Muscle of arm (tissue), 14 donors: ENCODE measurements at places on chromosomes 13 and 19.

DNA sequence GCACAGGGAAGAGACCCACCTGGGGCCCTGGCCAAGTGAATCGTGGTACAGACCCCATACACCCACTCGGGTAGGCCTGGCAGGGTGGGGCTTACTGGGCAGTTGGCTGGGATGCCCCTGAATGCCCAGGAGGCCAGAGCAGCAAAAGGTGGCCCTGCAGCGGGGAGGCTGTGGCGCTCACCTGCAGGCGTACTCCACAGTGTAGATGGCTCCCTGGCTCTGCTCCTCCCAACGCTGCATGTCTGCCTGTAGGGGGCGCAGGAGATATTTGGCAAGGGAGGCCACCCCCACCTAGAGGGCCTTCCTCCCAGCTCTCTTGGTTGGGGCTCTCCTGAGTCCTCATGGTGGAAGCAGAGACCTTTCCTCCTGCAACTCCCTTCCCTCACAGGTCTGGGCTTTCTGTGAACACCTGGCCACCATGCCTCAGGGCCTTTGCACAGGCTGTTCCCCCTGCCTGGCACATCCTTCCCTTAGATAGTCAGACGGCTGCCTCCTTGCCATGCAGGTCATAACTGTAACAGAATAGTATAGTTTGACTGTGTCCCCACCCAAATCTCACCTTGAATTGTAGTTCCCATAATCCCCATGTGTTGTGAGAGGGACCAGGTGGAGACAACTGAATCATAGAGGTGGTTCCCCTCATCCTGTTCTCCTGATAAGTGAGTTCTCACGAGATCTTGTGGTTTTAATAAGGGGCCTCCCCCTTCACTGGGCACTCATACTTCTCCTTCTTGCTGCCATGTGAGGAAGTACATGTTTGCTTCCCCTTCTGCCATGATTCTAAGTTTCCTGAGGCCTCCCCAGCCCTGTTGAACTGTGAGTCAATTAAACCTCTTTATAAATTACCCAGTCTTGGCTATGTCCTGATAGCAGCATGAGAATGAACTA is 5.9 kb downstream of the BORCS8 start:
- DNase-seq = no peak

DNA sequence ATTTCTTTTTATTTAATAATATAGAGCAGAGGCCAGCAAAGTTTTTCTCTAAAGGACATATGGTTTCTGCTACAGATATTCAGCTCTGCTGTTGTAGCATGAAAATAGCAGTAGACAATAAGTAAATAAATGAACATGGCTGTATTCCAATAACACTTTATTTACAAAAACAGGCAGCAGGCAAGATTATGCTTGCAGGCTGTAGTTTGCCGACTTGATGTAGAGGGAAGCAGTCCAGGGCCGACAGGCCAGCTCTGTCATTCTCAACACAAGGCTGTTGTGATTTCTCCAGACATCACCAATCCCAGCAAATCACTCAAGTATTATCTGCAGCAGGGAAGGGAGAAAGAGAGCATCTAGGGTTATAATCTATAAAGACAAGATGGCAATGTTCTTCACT is 1062.5 kb upstream of the PCDH9 start:
- no peak for DNase-seq

DNA sequence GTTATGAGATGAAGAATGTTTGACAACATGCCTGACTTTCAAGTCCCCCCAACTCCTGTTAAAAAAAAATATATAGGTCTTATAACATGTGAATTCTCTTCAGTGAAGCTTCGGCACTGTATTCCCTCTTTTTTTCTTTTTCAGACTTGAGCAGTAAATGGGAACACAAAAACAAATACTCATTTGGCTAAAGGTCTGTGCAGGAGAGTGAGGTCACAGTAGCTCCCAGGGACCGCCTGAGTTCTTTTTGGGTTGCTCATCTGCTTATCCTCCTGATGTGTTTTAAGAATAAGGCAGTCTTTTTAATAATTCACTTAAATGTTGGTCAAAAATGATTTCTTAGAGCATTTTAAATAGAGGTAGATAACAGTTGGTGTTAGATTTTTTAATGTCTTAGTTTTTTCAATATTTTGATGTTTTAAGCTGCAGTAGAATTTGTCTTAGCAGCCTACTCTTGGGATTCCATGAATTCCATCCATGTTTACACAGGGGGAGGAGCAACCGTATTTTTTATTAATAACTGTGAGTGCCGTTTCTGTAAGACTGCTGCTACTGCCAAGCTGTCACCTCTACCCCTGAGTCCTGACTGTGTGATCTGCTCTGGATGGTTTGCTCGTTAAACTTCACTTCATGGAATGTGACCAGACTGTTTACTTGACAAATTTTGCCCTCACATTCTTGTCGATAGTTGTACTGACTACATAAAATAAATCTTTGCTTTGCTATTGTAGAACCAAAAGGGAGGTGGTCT is 14.9 kb downstream of the HNRNPM start:
- DNase-seq = no peak

GRCh38 chr19:625257-625656 is 8.1 kb downstream of the POLRMT start:
- no peak for DNase-seq

DNA sequence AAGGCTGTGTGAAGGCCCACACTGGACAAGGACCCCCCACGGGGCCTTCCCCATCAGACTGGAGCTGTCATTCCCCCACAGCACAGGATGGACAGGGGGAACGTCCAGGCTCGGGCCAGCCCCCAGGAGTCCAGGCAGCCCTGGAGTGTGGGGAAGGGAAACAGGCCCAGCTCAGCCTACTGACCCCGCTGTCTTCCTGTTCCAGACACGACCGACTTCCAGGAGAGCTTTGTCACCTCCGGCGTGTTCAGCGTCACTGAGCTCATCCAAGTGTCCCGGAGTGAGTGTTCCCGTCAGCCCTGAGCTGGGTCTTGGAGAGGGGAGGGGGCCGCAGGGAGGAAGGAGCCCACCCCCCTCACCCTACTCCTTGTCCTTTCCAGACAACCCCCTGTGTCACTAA is 47.0 kb downstream of the SMIM24 start:
- DNase-seq = no peak

DNA sequence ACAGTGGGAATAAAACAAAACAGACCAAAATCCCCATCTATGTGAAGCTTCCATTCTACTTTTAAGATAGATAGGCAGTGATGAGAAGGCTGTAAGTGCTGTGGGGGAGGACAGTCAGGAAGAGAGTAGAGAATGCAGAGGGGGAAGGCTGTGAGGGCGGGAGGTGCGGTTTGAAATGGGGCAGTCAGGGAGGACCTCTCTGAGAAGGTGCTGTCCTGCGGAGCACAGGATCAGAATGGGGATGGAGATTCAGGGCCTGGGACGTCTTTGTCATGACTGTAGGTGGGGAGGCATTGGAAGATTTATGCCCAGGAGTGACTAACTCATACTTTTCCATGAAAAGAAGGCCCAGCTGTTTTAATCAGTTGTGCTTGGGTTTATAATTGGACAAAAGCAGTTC is 3.9 kb upstream of the GPR183 start:
- DNase-seq = no peak

DNA sequence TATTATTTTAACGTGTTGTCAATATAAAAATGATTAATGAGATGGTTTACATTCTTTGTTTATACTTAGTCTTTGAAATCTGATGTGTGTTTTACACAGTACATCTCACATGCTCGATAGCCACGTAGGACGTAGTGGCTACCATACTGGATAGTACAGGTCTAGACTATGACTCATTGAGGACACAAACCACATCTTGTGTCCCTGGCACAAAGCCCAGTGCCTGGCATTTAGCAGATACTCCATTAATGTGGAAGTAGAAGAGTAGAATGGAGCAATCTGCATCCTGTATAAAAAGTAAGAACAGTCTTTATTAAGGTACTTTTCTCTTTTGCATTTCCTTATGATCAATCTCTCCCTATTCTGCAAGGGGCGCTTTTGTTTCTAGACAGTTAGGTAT is 49.0 kb upstream of the FRY start:
- DNase-seq = no peak

- DNase-seq = no peak
Measured at GRCh38 chr13:20387441-20387971, 138.2 kb downstream of the CRYL1 start.

- no peak for DNase-seq
Measured at GRCh38 chr13:93425411-93425810, 198.8 kb downstream of the GPC6 start.

DNA sequence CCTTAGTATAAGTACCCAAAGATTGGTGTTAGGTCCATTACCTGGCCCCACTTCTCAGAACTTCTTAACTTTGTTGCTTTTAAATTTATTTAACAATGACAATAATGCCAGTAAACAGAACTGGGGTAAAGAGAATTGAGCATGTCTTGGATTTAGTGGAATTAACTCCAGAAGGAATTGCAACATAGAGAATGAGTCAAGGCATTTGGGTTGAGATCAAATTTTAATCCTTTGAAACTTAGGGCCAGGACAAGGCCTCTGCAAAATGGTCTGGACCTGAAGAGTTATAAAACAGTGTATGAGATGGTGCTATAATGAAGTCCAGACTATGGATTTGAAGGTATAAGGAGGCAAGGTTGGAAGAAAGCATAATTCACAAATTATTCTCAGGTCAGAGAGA is 1030.4 kb downstream of the SLITRK5 start:
- DNase-seq = peak; percentile 2

DNA sequence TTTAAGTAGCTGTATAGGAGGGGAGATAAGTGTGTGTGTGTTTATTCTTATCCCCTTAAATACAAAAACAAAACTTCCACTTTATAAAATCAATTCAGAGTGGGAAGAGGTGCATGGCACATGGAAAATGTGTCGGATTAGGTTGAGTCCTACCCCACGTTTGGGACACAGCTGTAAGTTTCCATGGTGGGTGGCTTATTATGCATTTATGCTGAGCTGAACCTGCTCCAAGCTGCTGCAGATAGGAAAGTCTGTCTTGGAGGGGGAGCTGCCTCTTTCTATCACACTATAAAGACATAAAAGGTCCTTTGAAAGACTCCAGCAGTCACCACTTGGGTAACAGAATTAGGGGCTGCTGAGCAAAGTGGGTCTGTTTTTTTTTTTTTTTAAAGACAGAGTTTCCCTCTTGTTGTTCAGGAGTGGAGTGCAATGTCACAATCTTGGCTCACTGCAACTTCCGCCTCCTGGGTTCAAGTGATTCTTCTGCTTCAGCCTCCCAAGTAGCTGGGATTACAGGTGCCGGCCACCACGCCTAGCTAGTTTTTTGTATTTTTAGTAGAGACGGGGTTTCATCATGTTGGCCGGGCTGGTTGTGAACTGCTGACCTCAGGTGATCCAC is 15.2 kb downstream of the ACTN4 start:
- DNase-seq = no peak

DNA sequence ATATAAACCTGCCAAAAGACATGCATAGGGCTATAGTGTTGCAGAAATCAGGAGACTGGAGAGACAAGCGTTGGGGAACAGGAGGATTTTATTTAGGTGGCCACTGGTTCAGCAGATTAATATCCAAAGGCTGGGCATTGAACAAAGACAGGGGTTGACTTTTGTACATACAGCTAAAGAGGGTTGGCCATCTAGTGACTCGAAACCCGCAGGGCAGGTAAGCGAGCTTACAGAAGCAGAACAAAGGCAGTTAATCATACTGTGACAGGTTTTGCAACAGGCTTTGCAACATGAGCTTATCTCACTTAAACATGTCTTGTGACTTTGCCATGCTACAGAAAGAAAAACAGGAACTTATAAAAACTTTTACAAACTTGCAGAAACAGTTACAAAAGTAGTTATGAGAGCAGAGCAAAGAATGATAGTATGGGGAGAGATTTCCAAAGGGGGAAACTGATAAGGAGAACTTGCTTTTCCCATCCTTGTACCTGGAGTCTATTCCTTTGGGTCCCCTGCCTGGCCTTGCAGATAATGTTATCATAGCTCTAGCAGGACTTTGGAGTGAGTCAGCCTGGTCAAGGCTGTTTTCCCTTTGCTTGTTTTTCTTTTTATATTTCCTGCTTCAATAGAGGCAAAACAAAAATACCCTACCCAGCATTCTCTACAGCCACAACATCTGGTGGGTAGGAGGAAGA is 234.2 kb downstream of the PCDH17 start:
- no peak for DNase-seq

DNA sequence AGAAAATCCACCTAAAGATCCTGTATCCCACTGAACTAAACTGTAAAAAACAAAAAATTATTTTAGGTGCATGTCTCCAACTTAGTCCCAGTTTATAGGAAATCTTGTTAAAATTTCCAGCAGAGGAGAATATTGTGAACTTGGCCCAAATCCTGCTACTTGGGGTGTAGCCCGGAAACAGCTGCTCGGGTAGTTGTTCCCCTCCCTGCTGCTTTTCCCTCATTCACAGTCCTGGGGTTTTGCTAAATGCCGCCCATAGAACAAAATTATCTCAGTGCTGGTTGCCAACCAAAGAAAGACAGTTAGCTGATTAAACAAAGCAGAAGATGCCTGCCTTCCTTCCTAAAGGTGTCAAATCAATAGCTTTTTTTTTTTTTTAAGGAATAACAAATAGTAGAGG is 330.5 kb upstream of the KLF12 start:
- DNase-seq = peak; percentile 78

- DNase-seq = no peak
Measured at GRCh38 chr19:2252797-2253105, 3.5 kb downstream of the JSRP1 start.

- no peak for DNase-seq
Measured at GRCh38 chr13:79779761-79780160, 298.8 kb downstream of the NDFIP2 start.

DNA sequence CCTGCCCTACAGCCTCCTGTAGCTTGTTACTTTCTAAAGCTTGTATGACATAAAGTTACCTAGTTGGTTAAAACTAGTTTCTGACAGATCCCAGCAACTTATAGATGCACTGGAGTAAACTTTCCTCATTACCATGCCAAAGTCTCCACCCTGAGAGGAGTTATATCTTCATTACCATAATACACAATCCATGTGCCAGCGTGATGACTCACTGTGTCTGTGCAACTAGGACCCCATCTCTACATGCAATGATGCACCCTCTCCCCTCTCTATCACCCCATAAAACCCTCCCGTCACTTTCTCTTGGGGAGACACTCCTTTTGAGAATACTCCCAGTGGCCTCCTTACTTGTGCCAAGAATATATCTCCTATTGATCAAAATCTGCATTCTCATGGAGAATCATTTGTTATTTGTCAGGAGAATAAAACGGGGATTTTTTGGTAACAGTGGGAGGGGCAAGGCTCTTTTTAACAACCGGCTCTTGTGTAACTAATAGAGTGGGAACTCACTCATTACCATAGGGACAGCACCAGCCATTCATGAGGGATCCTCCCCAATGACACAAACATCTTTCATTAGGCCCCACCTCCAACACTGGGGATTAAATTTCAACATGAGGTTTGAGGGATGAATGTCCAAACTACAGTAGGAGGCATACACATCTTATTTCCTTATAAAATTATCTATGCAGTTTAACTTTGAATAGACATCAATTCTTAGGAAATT is 235.1 kb upstream of the ATXN8OS start:
- DNase-seq = no peak

DNA sequence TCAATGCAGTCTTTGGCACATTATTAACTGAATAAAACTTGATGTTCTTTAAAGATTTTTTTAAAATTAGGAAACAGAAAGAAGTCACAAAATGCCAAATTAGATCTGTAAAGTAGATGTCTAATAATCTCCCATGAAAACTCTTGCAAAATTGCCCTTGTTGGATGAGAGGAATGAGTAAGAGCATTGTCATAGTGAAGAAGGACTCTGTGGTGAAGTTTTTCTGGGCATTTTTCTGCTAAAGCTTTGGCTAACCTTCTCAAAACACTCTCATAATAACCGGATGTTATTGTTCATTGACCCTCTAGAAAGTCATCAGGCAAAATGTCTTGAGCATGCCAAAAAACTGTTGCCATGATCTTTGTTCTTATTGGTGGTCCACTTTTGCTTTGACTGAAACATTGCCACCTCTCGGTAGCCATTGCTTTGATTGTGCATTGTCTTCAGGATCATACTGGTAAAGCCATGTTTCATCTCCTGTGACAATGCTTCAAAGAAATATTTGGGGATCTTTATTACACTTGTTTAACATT is 549.3 kb downstream of the LIG4 start:
- DNase-seq = no peak
